Naive thymus-derived CD4-positive, alpha-beta T cell (primary cell): ENCODE measurements at places on chromosomes 2 and 18.

DNA sequence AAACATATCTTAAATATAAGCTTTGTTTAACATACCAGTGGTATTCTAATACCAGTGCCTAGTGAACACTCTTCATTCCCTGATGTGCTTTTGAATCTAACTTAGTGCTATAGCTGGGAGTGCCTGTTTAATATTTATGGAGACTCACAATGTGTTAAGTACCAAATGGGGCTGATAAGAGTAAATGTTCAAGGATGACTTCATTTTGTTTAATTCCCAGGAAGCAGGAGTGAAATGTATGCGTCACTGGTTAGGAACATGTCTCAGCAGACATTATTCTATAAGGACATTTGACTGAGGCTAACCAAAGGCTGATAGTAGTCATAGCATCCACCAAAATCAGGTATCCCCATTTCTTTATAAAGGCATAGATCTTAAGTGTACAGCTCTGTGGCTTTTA lies 31.7 kb upstream of the LINC00305 start:
- no peaks in the 10 kb centered on the region for H3K27me3 ChIP-seq
- no peak for DNase-seq
- H3K4me1 ChIP-seq: no peaks in the 10 kb centered on the region
- no peaks in the 10 kb centered on the region for H3K36me3 ChIP-seq
- no peak overlapping the region for H3K27ac ChIP-seq

- H3K4me3 ChIP-seq: no peak overlapping the region
- H3K27me3 ChIP-seq: no peaks in the 10 kb centered on the region
- H3K4me1 ChIP-seq: no peaks in the 10 kb centered on the region
- DNase-seq: peak; percentile 14
- H3K27ac ChIP-seq: no peak overlapping the region
These were observed 6.8 kb upstream of the PXDN start for GRCh38 chr2:1750933-1751766.

- no peaks in the 10 kb centered on the region for H3K36me3 ChIP-seq
- H3K27me3 ChIP-seq: no peaks in the 10 kb centered on the region
- no peak overlapping the region for H3K4me3 ChIP-seq
- no peak overlapping the region for H3K27ac ChIP-seq
- DNase-seq: no peak
These were observed 30.5 kb downstream of the GPC1 start for GRCh38 chr2:240465765-240466578.

GRCh38 chr2:45709137-45709536 lies 57.7 kb downstream of the PRKCE start:
- no peaks in the 10 kb centered on the region for H3K27me3 ChIP-seq
- no peaks in the 10 kb centered on the region for H3K4me1 ChIP-seq

- no peak for DNase-seq
- H3K36me3 ChIP-seq: no peaks in the 10 kb centered on the region
- no peaks in the 10 kb centered on the region for H3K27me3 ChIP-seq
- no peak overlapping the region for H3K4me3 ChIP-seq
- no peak overlapping the region for H3K27ac ChIP-seq
These were observed 129.0 kb downstream of the SOCS6 start for GRCh38 chr18:70417847-70418246.

DNA sequence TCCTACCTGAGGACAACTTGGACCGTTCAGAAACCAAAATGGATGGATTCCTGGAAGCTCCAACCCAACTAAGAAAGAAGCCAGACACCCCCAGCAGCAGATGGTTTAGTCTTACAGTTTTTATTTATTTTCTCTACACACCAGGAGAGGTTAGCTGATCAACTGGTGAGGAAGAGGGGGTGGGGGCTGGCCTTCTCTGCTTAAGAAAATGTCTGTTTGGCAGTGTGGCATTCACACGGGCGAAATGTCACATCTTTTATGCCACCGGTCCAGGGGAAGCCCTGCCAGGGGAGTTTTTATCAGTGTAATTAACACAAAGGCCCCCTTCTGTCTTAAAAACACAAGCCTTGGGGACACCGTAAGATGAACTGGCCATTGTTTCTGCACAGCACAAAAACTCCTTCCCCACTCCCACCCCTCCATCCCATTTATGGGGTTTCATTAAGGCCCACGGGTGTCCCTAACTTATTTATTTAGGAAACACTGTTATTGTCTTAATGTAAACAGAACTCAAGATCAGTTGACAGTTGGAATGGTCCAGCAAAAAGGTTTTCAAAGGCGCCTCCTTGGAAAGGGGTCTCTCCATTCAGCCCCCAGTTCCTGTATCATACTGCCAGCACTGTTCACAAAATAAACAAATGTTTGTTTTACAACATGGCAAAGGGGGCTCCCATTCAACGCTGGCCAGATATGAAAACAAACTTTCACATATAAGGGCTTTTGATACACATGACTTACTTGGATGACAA lies 217.0 kb downstream of the C1D start:
- H3K4me3 ChIP-seq: no peak overlapping the region
- H3K4me1 ChIP-seq: no peaks in the 10 kb centered on the region
- DNase-seq: no peak
- H3K36me3 ChIP-seq: no peaks in the 10 kb centered on the region
- H3K27ac ChIP-seq: no peak overlapping the region

DNA sequence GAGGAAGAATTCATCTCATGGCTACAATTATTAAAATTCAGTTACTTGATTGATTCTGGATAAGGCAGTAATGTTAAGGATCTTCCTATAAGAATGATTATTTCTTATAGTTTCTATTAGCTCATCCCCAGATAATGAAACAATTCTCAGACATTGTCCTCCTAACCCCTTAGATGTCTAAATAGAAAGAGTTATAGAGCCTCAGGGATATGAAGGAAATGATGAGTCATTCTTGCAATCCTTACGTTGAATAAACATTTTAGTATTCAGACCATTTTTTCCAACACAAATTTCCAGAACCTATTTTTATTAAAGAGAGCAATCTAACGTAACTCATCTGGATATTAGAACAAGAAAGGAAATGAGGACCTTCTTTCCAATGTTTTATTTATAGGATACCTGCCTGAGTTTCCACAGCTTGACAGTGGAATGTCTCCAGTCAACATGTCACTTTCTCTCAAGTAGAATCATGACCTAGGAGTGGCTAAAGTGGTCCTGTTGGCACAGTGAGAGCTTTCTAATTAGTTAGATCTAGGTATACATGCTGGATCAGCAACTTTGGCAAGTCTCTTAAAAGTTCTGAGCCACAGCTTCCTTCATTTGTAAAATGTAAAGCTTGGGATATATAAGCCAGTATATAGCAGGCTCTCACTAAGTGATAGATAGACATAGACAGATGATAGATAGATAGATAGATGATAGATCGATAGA lies 88.0 kb upstream of the RAB27B start:
- no peak for DNase-seq
- no peaks in the 10 kb centered on the region for H3K27me3 ChIP-seq
- H3K36me3 ChIP-seq: no peaks in the 10 kb centered on the region
- no peaks in the 10 kb centered on the region for H3K4me1 ChIP-seq
- H3K4me3 ChIP-seq: no peak overlapping the region

- H3K4me1 ChIP-seq: no peaks in the 10 kb centered on the region
- no peaks in the 10 kb centered on the region for H3K36me3 ChIP-seq
These were observed 34.0 kb downstream of the TMEM37 start for GRCh38 chr2:119465687-119466086.

GRCh38 chr2:135987441-135987840 lies 2.0 kb upstream of the DARS1 start:
- no peak overlapping the region for H3K27ac ChIP-seq
- no peak for DNase-seq
- H3K4me1 ChIP-seq: peaks cover 21% of the 10 kb centered on the region

DNA sequence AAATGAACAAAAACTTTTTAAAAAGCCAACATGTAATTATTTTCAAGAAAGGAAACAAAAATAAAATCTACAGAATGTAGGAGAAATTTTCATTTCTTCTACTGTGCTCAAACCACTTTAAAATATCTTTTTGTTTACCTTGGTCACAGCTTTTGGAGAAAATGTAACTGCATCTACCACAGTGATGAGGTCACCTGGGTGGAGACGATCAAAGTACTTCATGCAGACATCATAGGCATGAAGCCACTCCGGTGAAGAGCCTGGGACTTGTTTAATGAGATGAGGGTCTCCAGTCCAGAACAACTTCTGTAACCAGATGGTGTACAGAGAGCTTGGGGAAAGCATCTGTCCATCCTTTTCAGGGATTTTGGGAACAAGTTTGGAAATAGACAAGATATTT lies 285.8 kb downstream of the NBAS start:
- DNase-seq: no peak
- H3K36me3 ChIP-seq: no peaks in the 10 kb centered on the region
- no peak overlapping the region for H3K27ac ChIP-seq
- no peak overlapping the region for H3K4me3 ChIP-seq
- H3K27me3 ChIP-seq: no peaks in the 10 kb centered on the region
- H3K4me1 ChIP-seq: no peaks in the 10 kb centered on the region

- DNase-seq: no peak
- no peaks in the 10 kb centered on the region for H3K36me3 ChIP-seq
- H3K4me1 ChIP-seq: no peaks in the 10 kb centered on the region
- H3K4me3 ChIP-seq: no peak overlapping the region
- no peak overlapping the region for H3K27ac ChIP-seq
These were observed 1948.4 kb upstream of the PIK3C3 start for GRCh38 chr18:40006634-40007033.

GRCh38 chr2:13089971-13090370 lies 373.2 kb downstream of the TRIB2 start:
- no peak overlapping the region for H3K4me3 ChIP-seq
- no peak for DNase-seq
- H3K36me3 ChIP-seq: no peaks in the 10 kb centered on the region
- H3K27me3 ChIP-seq: no peaks in the 10 kb centered on the region
- H3K27ac ChIP-seq: no peak overlapping the region

- no peaks in the 10 kb centered on the region for H3K4me1 ChIP-seq
- H3K27me3 ChIP-seq: no peaks in the 10 kb centered on the region
- H3K4me3 ChIP-seq: no peak overlapping the region
These were observed 252.4 kb downstream of the LPIN1 start for GRCh38 chr2:11998626-11999378.
